ENCODE measurements at places on chromosomes 13 and 19.

DNA sequence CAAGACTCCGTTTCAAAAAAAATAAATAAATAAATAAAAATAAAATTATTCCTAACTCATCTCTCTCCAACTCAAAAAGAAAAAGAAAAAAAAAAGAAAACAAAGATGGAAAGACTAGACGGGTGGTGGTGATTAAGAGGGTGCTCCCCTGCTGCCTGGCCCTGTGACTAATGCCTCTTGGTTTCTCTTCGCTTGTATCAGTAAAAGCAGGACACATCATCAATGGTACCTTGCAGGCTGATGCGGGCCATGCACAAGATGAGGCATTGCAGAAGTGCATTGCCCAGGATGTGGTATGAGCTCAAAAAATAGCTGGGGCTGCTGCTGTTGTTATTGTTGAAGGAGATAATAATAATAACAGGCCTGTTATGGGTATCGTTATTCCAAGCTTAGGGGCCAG, 14.6 kb downstream of the ACER1 start:
- DNase-seq: no peak

DNA sequence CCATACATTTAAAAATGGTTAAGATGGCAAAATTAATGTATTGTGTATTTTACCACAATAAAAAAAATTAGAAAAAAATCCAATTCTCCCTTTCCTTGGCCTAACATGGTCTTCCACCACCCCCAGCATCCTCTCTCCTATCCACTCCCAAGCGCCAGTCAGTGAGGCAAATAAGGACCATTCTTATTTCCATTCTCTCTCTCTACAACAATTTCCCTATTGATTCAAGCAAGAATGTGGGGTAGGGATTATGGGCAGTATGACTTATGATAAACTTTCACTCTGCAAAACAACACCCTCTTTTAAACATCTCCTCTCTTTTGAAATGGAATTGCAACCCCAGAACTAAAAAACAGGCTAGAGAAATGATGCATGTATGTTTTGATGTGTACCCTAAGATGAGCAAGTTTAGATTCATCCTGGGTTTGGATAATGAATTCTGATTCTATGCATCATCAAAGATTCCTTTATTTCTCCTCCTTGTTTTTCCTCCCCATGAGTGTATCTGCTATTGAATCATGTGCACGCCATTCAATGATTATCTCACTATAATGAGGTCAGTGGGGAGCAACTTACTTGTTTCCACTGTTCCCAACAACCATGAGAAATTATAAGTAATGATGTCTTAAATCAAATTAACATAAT, 3.5 kb downstream of the STARD13 start:
- no peak for DNase-seq

- no peak for DNase-seq
Observed at GRCh38 chr13:51638216-51638871, 54.1 kb downstream of the WDFY2 start.

DNA sequence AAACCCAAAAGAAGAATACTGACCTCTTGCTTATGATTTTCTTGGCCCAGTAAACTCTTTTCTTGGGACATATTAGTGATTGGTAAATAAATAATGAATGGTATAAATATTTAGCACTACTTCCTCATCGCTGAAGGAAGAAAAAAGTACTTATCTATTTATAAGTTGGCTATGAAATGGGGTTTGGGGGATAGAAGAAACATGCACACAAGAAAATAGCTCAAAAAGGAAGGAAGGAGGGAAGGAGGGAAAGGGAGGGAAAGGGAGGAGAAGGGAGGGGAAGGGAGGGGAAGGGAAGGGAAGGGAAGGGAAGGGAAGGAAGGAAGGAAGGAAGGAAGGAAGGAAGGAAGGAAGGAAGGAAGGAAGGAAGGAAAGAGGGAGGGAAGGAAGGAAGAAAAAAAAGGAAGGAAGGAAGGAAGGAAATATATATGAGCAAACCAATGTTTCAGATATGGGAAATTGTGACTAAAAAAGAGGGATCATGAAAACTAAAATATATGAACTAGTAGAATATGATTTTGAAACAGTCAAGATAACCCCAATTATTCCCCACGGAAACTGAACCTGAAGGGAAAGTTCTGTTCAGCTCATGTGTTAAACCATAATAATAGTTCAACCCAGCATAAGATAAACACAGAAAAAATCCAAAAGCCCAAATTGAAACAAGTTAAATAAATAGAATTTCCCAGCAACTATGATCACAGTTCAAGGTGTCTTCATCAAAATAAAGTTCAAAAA, 75.3 kb downstream of the FGF14 start:
- no peak for DNase-seq

GRCh38 chr19:45473682-45474605, 6.1 kb downstream of the FOSB start:
- no peak for DNase-seq

DNA sequence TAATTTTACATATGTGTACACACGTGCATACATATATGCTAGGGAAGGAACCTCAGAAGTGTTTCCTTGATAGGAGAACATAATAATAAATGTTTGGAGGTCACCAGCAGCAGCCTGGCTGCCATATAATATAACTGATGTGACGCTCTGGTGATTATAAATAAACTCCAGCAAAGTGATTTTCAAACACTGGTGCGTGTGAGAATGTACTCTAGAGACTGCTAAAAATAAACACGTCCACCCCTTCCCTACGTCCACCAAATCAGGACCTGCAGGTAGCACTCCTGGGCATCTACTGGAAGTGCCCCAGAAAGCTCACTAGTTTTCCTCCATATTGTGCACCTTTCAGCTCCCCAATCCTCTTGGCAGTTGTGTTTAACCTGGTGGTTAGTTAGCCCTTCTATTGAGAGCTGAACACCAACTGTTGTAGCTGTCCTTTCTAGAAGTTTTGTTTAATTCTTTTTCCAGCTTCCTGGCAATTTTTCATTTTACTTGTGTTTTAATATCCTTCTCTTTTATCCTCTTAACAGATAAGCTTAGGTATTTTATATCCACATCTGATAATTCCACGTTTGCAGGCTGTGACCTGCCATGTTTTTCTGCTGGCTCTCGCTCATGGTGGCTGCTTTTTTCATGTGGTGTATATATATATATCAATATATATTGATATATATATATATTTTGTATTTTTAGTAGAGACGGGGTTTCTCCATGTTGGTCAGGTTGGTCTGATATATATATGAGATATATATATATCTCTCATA, 13.0 kb downstream of the OPA3 start:
- DNase-seq: no peak

- no peak for DNase-seq
Observed at GRCh38 chr13:51967482-51968446, 43.5 kb downstream of the ATP7B start.
